NCI-H1092 treated with DMSO at 0.1 percent for 48 hours (cell line): ENCODE measurements at places on chromosomes 1 and 21.

DNA sequence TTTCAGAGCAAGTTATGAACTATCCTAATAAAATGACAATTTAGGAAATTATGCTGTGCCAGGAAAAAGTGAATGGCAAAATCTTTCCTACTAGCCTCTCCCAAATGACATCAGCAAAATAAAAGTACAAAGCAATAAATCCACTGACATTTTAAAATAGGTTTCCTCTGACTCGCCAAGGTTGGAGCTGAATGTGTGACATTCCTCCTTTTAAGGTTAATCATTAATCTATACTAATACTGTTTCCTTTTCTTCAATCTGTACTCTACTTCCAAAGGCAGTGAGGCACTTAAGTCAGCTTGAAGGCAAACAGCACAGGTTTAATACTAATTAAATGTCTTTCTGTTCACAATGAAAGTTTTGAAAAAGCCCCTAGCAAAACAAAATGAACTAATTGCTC lies 15.7 kb downstream of the RNF19B start:
- DNase-seq = no peak

GRCh38 chr1:14362331-14362730 lies 236.2 kb upstream of the KAZN start:
- no peak for DNase-seq

DNA sequence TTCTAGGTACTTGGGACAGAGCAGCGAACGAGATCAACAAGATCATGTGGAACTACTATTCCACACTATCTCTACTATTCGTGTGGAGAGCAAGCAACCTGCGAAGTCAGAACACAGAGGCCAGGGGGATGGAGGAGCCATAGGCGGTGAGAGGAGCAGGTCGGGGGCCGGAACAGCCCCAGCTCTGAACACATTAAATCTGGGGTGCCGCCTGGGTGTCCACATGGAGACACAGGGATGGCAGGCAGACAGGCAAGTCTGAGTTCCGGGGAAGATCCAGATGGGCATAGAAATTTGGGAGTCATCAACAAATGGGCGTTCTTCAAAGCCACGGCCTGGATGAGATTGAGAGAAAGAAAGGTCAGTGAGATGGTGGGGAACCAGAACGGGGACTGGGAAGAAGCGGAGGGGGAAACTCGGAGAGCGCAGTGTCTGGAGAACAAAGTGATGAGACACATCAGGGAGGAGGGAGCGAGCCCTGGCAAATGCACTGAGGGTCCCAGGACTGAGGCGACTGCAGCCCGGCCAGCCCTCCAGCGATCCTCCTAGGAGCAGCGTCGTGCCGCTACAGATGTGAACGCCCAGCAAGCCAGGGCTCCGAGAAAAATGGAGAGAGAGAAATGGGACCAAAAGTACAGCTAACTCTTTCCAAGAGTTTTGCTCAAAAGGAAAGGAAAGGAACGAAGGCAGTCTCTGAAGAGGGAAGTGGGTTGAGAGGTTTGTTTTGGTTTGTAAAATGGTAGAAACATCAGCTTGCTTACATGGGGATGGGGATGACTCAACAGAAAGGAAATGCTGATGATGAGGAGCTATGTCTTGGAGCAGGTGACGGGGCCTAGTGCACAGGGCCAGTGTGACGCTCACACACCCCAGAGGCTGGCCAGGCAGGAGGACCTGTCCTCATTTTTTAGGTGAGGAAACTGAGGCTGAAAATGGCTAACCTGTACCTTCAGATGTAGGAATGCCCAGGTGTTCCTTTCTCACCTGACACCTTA lies 84.5 kb downstream of the GLIS1 start:
- DNase-seq = no peak

- peak; percentile 21 for DNase-seq
Observed at GRCh38 chr1:235923466-235924021, 56.8 kb upstream of the LYST start.

GRCh38 chr1:121558514-121558913 lies 373.7 kb downstream of the SRGAP2C start:
- DNase-seq = no peak

GRCh38 chr21:19941626-19942025 lies 1056.6 kb upstream of the NCAM2 start:
- DNase-seq = no peak

- DNase-seq = no peak
Observed at GRCh38 chr1:245871915-245872314, 635.2 kb downstream of the SMYD3 start.

DNA sequence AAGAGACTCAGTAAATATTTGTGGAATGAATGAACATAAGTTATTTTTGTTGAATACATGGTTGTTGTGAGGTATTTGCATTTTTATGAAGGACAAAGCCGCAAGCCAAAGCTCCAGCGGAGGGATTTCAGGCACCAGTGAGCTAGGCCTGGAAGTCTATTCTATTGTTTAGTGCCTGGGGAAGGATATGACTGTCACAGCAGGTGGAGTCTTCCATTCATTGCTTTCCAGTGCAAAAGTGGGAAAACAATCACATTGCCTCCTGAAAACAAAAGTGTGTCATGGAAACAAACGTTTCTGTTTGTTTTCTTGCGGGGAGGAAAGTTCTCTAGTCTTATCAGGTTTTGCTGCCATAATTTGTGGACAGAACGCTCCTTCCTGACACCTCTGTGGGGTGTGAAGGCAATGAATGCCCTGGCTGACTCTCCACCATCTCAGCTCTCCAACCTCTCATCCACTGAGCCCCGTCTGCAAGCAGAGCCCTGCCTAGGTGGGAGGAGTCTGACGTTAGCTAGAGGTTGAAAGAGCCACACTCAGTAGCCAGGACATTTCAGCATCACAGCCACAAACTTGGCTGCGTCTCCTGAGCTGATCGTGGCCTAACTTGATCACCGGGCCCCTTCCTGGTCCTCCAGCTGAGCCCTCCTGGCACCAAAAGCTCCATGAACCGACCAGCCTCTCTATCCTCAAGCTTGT lies 739.1 kb downstream of the MATN1 start:
- DNase-seq = no peak

DNA sequence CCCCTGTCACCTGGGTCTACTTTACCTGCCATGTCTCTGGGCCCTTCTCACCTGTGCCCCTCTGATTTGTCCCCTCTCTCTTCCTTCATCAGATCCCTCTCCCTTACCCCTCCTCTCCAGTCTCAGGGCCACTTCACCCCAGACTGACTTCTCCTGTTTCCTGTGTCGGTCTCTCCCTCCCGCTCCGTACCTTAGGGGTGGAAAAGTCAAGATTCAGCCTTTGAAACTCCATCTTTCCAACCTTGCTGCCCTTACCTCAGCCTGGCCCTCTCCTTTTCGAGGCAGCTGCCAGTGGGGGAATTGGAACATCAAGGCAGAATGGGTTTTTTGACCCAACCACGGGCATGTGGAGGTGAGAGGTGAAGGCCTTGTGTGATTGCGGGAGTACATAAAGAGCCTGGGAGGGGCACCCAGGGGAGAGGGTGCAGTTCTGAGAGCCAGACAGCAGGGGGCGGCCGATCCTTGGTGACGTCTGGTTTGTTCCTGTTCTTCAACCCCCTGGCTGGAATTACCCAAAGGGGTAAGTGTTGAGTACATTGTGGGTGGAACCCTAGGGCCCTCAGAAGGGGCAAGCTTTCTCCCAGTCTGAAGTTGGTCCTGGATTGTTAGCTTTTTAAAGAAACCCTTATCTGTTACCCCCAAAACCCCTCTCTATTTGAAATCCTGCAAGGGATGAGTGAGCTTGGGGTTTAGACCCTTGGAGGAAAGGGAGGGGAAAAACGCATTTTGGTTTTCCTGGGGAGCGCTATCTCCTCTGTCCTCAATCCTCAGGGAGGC lies 12.3 kb upstream of the DMBX1 start:
- peak; percentile 38 for DNase-seq
